ENCODE measurements at places on chromosomes 12 and 14.

DNA sequence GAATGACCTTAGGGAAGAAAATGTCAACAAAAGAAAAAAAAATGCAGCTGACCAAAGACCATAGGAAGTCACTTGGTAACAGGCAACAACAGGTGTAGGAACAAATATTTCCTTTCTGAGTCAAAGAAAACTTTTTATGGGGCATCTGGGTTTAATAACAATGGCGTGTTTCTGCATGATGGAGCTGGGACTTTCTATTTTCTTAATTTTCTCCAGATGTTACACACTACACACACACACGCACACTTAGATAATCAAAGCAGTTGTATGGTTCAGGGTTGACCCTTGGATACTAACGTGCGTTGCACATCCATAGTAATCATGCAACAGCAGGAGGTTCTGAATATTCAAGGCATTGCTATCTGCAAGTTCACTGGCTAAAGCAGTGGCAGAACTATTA, 47.9 kb upstream of the NTF3 start:
- no peak for DNase-seq

GRCh38 chr12:63319386-63319785, 168.4 kb upstream of the AVPR1A start:
- no peak for DNase-seq

DNA sequence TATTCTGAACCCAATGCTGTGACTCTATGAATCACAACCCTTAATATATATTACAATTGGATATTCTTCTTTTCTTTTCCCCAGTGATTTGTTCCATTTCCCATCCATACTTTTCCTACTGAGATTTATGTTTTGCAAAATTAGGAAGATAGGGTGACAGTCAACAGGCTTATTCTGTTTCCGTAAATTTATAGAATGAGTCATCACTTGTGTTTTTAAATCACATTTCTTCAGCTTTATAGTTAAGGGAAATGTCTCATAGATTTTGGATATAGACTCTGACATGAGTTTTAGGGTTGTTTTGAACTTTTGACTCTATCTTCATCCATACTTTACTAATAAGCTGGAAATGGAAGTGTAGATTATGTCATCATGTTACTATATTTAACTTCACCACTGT, 661.6 kb upstream of the FBXO33 start:
- no peak for DNase-seq

GRCh38 chr12:101924618-101925017, 47.2 kb downstream of the DRAM1 start:
- no peak for DNase-seq

DNA sequence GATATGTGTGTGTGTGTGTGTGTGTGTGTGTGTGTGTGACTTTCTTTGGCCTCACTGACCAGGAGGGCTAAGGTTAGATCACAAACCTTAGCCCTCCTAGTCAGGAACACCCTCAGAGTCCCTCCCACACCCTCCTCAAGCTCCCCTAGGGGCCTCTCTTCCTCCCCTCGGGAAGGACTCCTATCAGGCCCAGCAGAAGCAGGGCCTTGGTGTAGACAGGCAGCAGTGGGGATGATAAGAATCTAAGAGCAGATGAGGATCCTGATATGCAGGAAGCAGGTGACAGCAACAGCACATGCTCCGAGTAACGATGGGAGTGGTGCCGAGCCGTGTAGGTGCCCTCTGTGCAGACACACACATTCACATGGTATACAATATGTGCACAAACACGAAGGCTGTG, 20.7 kb downstream of the PLEK2 start:
- DNase-seq = no peak

DNA sequence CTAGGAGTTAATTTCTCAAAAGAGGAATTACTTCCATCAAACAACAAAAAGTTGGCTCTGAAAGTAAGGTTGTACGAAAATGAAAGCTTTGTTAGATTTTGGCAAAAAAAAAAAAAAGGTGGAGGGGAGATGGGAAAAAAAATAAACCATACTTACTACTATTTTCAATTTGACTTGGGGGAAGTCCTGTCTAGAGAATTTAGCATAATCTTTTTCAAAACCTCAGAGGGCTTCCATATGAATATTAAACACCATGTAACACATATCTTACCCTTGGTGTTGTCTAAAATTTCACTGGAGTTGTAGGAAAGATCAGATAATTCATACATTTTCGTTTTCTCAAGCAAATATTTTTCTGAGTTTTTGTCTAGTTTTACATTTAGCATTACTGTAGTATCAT, 17.5 kb downstream of the GRIP1 start:
- no peak for DNase-seq

DNA sequence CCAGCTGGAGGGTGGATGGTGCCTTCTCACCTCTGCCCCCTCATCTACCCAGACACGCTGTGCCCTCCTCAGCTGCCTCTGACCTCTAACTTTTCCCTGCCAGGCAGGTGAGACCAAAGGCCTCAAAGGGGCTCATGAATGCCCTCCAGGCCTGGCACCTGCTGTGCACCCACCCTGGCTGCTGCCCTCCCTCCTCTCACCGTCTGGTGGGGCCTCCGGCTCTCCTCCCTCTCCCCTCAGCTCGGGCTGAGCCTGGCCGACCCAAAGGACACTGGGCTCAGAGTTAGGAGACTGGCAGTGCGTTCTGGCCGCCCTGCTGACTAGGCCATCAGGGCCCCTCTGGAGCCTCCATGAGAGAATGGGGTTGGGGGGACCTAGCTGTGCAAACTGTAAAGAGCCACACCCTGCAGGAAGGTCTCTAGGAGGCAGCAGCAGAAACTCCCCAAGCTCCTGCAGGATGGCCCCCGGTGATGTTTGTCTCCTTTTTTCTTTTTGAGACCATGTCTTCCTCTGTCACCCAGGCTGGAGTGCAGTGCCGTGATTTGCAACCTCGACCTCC, 40.3 kb upstream of the PPP1R13B start:
- no peak for DNase-seq

- DNase-seq = no peak
These were observed 33.8 kb downstream of the ZFYVE21 start for GRCh38 chr14:103749452-103749851.

GRCh38 chr12:118391424-118391823, 15.1 kb downstream of the SUDS3 start:
- DNase-seq = no peak

Measured in stimulated activated CD4-positive, alpha-beta T cell treated with anti-CD3 and anti-CD28 coated beads, TNF-alpha, amount 100 ng/mL, for 4 hours (primary cell).